ENCODE measurements at places on chromosomes 3 and 15. TPM values are rescaled to one million over a fixed set of nuclear protein-coding genes. Genes with fewer than 3 reads are reported as not detected.

- DNase-seq: no peak
Measured at GRCh38 chr15:40501487-40501886, 30.7 kb downstream of the CHST14 start.

DNA sequence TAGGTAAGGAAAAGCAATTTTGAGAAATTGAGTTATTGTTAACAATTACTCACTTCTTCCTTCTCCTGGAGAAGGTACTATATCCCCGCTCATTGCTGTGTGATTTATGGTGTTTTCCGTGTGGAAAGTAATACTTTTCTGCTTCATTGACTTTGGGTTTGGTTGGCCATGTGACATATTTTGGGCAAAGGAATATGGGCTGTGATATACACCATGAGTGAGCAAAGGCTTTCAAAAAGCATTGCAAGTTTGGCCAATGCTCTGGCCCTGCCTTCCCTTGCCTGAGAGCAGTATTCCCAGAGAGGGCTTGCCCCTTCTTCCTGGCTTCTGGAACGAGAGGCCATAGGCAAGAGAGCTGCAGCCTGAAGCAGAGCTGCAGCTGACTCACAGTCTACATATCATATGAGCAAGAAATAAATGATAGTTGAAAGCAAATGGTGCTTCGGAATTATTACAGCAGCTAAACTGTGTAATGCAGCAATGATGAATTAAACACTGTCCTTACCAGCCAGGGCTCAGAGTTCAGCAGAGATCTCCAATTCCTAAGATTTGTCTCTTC lies 216.8 kb upstream of the CD96 start:
- DNase-seq: no peak

GPR62 gene
- total RNA-seq: 0.12 TPM

- no peak for DNase-seq
Measured at GRCh38 chr3:2392981-2393380, 294.3 kb downstream of the CNTN4 start.

MITF gene
- 15.7 TPM for total RNA-seq
